ENCODE measurements at places on chromosomes 16 and 17.
A peak's percentile ranks its signal among the peaks of the same experiment; 100 is the strongest.

GRCh38 chr17:2212400-2212981, 91.1 kb downstream of the SMG6 start:
- DNase-seq: no peak

- no peak for DNase-seq
Measured at GRCh38 chr16:47734987-47735594, 274.0 kb downstream of the PHKB start.

GRCh38 chr16:11219178-11219577, 36.8 kb downstream of the SOCS1 start:
- no peak for DNase-seq

- no peak for DNase-seq
Measured at GRCh38 chr16:87143661-87144121, 173.5 kb downstream of the C16orf95 start.

DNA sequence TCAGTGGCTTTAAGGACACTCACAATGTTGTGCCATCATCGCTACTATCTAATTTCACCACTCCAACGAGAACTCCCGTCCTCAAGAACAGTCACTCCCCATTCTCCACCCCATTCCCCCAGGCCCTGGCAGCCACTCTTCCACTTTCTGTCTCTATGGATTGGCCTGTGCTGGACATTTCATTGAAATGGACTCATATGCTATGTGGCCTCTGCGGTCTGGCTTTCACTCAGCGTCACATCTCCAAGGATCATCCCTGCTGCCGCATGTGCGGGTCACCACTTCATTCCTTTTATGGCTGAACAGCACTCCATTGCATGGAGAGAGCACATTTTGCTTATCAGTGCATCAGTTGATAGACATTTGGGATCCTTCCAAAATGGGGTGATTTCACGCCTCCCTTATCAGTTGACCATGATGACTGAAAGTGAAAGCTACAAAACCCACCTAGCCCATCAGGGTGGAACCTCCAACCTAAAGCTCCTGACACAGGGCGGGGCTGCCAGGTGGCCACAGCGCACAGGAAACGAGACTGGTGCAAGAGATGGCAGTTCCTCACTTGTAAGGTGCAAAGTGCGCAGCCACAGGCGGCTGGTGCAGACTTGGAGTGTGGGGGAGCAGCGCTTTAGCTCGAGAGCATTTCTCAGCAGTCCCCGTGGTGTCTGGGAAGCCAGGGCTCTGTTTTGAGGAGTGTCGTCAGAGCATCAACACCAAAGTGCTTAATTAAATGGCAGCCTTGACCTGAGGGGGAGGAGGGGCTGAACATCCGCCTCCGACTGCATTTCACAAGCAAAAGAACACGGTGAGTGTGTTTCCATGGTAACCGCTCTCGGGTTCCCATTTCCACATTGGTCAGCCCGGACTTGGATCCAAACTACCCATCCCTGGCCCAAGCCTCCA, 23.8 kb downstream of the COTL1 start:
- peak; percentile 54 for DNase-seq

GRCh38 chr17:80663781-80664206, 119.2 kb downstream of the RPTOR start:
- DNase-seq: no peak

DNA sequence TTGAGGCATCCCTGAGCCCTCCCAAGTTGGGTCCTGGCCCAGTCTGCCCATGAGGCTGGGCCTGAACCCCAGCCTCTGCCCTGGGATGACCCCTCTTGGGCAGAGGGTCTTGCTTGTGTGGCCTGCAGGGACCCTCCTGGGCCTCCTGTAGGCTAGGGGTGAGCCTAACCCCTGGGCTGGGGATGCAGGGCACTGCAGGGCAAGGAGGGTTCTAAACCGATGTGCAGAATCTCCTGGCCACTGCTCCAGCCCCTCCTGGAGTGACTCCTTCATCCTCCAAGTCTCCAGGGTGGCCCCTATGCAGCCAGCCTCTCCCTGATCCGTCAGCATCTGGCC, 37.5 kb downstream of the LGALS9 start:
- no peak for DNase-seq

- DNase-seq: no peak
Measured at GRCh38 chr16:8996891-8997290, 33.2 kb upstream of the USP7 start.

DNA sequence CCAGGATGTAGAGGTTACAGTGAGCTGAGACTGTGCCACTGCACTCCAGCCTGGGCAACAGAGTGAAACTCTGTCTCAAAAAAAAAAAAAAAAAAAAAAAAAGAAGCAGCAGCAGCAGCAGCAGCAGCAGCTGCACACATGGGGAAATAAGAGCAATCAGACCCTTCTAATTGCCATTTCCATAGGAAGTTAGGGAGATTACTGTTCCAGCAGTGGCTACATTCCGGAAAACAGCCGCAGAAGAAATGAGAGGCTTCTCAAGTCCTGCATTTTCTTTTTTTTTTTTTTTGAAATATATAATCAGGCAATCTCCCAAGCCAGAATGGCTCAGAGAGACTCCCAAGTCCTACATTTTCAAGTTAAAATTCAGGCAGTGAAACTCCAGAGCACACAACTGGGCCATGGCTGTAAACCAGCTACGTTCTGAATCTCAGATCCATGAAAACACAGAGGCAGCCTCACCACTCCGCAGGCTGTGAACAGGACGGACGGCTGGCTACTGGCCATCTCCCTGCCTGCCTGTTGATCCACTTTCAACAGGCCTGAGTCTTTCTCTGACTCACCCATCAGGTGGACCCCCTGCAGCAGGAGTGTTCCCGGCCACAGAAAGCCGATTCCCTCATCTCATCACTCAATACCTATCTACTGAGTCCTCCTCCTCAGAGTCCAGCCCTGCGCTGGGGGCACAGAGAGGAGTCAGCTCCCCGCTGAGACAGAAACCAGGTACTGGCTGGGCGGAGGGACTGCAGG, 15.0 kb downstream of the TRPV1 start:
- DNase-seq: no peak

- DNase-seq: no peak
Measured at GRCh38 chr17:60862482-60862881, 184.8 kb downstream of the BCAS3 start.

DNA sequence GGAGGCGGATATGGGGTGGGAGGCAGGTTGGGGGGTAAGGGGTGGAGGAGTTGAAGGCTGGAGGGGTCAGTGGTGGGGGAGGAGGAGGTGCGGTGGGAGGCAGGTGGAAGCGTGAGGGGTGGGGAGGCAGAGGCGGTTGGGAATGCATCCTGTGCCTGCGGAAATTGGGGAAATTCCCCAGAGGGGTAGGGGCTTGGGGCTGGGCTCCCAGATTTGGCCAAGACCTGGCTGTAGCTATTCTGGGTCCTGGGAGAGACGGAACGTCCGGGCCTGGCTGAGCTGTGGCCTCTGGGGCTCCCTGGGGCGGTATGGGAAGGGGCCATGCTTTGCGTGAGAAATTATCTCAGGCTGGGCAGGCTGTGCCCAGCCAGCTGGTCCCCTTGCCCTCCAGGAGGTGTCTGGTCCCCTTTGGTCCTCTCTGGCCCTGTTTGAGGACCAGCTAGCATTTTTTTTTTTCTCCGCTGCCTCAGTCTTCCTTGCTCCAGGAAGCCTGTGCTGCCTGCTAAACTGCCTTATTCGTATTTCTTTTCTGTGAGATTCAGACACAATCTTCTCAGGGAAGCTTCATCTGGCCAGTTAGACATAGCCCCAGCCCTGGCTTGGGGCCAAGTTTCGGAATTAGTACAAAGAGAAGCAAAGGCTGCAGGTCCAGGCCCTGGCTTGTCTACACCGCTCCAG, 7.3 kb upstream of the TRPV2 start:
- DNase-seq: no peak

DNA sequence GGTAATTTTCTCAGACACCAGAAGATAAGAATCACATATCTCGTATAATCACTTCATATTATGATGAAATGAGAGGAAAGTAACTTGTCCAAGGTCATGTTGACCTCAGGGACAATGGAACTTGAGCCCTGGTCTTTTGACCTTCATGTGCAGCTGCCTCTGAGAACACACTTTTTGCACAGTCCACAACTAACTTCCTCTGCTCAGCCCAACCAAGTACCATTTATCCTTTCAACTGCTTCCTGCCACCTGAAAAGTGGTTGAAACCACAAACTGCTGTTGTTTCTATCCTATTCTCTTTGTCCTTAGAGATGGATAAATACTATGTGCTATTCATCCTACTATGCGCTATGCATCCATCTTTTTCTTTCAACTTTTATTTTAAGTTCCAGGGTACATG, 2.3 kb upstream of the CCL1 start:
- no peak for DNase-seq

GRCh38 chr17:77153472-77153871, 12.7 kb downstream of the SEC14L1 start:
- DNase-seq: no peak

DNA sequence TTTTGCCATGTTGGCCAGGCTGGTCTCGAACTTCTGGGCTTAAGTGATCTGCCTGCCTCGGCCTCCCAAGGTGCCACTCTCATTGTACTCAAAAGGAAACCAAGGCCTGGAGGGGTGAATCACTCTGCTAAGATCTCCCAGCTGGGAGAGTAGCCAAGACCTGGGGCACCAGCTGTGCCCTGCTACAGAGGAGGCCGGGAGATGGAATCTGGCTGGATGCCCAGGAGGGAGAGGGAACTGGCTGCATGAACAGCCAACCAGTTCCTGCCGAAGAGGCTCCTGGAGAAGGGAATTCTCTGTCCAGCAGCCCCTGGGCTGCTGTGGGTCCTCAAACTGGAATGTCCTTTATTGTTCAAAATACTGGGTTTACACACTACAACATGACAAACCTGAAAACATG, 238.7 kb upstream of the CIBAR2 start:
- DNase-seq: no peak

DNA sequence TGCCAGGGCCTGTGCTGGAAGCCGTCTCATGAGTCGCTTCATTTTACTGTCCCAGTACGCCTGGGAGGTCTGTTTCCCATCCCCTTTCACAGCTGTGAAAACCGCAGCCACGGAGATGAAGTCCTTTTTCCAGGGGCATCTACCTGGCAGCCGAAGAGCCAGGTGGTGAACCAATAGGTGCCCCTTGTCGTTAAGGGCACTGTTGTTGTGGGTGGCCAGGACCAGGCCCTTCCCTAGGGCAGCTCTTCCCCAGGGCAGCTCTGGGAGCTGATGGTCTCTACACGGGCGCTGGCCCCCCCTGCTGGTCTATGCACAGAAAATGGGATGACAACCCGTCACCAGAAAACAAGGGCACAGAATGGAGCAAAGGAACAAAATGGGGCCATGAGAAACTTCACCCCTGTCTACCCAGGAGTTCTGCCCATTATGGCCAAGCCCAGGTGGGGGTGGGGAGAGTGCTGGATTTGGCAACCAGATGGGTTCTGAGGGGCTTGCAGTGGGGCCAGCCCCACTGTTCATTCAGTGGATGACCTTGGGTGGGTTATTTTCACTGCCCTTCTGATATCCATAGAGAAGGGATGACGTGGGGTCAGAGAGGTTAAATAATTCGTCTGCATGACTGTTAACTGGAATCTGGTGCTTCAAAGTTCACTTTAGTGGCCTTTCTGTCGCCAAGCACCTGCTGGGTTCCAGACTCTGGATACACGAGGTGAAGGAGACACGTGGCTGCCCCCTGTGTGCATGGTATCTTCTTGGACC, 11.5 kb downstream of the RMI2 start:
- no peak for DNase-seq

DNA sequence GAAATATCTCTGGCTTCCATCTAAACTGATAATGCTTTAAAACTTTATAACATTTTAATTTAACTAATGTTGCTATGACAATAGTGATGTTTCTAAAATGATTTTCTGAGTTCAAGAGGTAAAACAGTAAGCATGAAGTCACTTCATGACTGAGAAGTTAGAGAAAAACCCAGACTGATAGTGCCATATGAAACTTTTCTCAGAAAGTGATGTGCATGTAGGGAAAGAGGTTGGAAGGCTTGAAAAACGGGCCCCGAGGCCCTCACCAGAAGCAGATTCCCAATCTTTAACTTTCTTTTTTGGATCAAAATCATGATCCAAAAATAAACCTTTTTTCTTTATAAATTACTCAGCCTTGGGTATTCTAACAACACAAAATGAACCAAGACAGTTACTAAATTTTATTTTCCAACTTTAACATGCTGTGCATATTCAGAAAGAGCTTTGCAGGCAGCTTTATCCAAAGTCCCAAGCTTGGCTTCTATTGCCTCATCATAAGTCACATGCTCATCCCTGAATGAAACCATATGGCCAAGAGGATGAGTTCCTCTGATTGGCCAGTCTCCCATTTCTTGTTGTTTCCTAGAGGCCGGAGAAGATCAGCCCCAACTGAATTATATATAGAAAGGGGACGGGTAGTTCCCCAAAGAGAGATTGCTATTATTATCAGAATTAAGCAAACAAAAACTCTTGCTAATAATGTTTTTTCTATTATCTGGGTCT, 357.6 kb upstream of the SALL1 start:
- no peak for DNase-seq

GRCh38 chr17:72771734-72772133, 320.8 kb downstream of the SLC39A11 start:
- DNase-seq: no peak

DNA sequence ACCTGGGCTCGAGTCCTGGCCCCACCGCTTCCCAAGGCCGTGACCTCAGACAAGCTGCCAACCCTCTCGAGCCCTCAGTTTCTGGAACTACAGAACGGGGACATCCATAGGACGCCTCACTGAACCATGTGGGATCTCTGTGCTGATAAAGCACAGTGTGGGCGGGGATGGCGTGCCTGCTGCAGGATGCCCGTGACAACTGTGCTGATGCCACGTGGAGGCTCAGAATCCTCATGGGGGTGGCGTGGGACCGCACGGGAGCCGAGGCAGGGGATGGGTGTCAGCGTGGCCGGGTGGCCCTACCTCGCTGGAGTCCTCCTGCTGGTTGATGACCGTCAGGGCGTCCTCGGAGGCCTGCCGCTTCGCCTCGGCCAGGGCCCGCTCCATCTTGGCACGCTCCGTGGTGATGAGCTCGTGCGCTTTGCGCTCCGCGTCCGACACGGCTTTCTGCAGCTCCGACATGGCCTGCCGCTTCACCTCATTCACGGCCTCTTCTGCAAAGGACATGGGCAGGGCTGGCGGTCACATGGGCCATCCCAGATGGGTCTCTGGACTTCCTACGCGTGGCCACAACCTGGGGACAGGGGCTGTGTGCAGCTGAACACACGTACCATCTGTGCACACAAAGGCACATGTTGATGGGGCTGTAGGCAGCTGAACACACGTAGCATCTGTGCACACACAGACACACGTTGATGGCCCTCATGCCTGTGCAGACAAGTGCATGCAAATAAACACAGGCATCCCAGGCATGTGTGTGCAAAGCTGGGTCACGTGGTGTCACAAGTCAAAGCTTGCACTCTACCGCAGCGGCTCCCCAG, 12.7 kb upstream of the PABPN1L start:
- DNase-seq: no peak
